ENCODE measurements at places on chromosomes 11 and 22.
A peak's percentile ranks its signal among the peaks of the same experiment; 100 is the strongest.

DNA sequence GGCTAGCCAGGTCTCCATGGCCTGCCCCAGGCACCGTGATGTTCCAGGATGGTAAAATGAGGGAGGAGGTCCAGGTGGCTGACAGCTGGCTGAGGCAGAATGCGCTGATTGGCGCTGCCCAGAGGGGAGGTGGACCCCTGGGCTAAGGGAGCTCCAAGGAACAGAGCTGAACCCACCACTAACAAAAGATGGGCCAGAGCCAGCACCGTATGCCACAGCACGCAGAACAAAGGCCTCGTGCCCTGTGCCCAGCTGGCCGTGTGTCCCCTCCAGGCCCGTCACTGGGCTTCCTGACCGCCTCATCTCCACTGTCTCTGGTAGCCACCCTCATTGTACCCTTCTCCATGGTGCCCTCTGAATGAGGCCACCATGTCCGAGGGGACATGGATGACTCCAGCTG lies 19.6 kb upstream of the PRODH start:
- no peak for DNase-seq

DNA sequence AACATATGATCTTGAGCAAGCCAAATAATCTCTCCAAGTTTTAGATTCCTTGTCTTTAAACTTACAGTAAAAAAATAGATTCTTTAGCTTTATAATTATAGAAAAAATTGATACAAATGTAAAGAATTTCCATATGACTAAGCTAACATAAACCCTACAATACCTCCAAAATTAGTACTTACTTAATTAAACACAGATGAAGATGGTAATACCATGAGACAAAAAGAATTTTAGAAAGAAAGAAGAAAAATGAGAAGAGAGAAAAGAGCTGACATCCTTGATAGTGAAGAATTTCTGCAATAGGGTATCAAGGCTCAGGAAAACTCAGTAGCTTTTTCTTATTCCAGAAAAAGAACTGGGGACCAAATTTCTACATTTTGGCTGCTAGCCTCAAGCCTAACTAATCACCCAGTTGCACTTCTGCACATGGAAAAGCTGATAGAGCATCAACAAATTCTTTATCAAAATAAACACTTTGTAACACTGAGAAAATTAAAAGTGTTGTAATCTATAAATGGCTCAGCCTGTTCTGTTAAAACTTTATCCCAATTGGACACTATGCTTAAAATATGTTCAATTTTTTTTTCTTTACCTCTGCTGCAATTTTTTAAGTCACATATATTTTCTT lies 24.7 kb upstream of the SOX6 start:
- no peak for DNase-seq

- peak; percentile 65 for DNase-seq
Measured at GRCh38 chr11:69101115-69101791, 52.5 kb downstream of the TPCN2 start.

GRCh38 chr11:65321828-65322485 lies 7.3 kb downstream of the CDC42EP2 start:
- DNase-seq, result no peak

- DNase-seq, result peak; percentile 43
Measured at GRCh38 chr11:119699227-119699626, 29.8 kb downstream of the NECTIN1 start.

- no peak for DNase-seq
Measured at GRCh38 chr22:36546932-36547331, 18.0 kb upstream of the EIF3D start.

- DNase-seq, result no peak
Measured at GRCh38 chr11:121715405-121715804, 262.6 kb upstream of the SORL1-AS1 start.

- no peak for DNase-seq
Measured at GRCh38 chr11:82047200-82047599, 686.5 kb downstream of the FAM181B start.

- DNase-seq, result no peak
Measured at GRCh38 chr11:125192717-125193415, 28.3 kb downstream of the PKNOX2 start.

DNA sequence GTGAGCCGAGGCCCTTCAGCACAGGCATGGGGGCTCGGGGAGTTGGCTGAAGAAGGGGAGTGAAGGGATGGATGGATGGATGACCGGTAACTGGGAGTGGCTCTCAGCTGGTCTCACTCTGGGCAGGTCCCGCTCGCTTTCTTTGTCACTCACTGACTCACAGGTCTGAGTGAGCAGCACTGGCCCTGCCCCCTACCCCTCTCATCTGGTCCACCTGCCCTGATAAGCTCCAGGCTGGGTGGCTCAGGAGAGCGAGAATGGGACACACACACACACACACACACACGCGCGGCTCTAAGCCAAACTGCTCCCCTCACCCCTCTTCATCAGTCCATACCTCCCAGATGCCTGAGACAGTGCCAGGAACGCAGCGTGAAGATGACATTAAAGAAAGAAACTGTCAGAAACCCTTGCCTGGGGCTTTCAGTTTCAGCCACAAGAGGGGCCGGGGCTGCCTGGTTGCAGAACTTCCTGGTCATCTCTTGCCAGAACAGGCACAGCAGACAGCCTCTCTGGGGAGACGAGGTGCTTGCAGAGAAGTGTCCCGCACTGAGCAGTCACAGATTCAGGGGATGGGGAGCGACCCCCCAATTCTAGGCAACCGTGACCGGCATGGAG lies 16.5 kb upstream of the SHISAL1 start:
- no peak for DNase-seq

GRCh38 chr22:42284643-42285181 lies 14.3 kb upstream of the TCF20 start:
- DNase-seq, result no peak

- DNase-seq, result no peak
Measured at GRCh38 chr11:41003339-41004282, 455.8 kb downstream of the LRRC4C start.

GRCh38 chr11:34830035-34830434 lies 86.1 kb downstream of the APIP start:
- DNase-seq, result no peak

- DNase-seq, result no peak
Measured at GRCh38 chr22:19543970-19544708, 19.9 kb upstream of the CLDN5 start.

- DNase-seq, result no peak
Measured at GRCh38 chr11:47414685-47415070, 6.3 kb downstream of the SLC39A13 start.

DNA sequence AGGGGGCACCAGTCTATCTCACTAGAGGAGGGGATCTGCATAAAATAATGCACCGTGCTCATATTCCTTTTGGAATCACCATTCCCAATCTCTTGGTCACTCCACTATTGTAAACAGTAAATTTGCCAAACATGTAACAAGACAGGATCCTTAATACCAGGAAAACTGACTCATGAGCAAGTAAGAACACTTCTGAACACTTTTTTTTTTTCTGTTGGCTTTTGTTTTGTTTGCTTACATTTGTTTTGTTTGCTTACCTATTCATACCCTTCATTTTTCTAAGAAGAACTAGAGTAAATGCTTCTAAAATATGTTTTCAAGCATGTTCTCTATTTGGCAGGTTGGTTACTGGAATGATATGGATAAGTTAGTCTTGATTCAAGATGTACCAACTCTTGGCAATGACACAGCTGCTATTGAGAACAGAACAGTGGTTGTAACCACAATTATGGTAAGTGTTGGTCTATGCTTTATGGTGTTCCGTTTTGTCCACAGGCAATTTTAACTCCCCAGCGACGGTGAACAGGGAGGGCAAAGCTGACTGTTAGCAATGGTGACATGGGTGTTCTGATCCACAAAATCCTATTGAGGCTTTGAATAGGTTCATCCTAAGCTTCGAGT lies 111.8 kb downstream of the MSANTD4 start:
- no peak for DNase-seq

DNA sequence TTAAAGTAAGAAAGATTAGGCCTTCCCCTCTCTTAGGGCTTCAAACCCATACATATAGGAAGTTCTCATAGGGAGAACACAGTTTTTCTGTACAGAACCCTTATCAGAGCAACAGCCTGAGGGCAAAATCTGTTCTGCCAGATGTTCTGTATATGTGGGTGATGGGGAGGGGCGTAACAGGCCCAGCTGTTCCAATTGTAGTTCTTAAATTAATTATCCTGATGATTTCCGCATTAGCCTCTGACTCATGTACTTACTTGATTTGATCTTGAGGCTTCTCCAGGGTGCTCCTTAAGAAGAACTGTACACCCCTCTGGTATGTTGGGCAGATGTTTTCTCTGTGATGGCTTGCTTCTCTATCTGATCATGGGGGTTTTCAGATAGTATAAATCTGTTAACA lies 123.1 kb upstream of the C11orf87 start:
- DNase-seq, result no peak

DNA sequence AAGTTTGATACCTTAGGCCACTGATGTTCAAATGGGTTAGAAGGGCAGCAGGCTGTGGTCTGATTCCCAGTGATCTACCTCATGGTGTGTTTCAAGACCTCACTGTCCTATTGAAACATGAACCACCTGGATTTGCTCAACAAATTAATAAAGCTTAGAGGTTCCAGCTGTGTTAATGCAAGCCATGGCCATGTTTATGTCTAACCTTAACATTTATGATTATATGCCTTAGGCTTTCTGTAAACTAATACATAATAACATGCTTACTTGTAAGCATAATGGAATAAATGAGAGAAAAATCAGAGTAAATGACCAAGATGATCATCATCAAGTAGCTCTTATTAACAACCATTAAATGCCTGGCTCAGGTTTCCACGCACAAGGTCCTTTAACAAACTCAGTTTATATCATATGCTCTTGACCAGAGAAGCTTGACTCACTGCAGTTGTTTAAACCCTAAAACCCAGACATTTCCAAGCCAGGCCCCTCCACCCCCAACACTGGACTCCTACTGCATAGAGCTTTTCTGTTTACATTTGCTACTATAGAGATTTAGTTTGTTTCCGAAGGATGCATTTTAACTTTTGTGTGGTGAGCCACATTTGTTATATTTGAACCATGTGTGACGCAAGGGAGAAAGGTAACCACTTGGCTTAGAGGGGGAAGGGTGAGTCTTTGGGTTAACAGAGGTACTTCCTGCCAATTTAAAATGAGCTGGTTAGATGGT lies 43.7 kb downstream of the KREMEN1 start:
- no peak for DNase-seq

DNA sequence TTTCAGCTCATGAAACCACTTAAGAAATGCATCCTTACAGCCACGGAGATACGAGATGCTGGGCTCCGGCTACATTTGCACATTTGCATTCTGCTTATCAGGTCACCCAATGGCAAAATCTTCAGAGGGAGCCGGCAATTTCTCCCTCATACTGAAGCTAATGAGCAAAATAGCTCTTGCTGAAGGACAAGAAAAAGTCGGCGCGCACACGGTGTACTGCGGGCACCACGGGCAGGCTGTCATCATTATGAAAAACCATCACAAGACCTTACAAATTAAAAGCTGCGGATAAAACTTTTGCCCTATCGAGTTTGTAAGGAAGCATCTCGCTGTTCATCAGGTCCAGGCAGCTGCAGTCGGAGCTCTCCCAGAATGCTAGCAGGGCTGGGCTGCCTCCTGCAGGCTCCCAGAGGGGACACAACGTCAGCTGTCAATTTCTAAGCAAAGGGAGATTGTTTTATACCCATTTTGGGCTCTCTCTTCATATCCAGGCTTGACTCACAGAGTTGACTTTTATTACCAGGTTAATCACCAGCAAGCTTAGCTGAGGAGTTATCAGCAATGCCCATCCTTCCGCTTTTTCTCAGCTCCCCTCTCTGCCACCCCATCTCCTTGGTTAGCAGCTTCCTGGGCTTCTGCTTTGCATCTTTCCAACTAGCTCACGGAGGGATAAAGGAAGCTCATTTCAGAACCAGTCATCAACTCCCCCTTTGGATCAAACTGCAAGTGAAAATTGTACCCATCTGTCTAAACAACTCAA lies 375.1 kb downstream of the OPCML start:
- DNase-seq, result peak; percentile 1

- DNase-seq, result no peak
Measured at GRCh38 chr11:62463121-62463542, 44.3 kb downstream of the SCGB1A1 start.

DNA sequence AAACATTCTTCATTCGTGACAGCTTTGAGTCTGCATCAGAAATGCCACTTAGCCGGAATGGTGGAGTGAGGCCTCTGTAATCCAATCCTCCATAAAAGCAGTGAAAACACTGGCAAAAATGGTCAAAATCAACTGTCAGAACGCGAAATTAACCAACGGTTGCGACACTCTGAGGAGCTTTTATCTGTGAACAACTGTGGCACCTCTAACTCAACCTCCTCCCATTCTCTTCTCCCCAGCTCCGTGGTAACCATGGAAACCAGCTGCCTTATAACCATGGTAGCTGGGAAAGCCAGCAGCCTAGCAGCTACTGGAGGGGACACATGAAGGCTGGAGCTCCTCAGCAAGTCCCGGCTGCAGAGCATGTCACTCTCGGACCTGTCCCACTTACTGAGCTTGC lies 20.3 kb downstream of the AP2A2 start:
- no peak for DNase-seq

DNA sequence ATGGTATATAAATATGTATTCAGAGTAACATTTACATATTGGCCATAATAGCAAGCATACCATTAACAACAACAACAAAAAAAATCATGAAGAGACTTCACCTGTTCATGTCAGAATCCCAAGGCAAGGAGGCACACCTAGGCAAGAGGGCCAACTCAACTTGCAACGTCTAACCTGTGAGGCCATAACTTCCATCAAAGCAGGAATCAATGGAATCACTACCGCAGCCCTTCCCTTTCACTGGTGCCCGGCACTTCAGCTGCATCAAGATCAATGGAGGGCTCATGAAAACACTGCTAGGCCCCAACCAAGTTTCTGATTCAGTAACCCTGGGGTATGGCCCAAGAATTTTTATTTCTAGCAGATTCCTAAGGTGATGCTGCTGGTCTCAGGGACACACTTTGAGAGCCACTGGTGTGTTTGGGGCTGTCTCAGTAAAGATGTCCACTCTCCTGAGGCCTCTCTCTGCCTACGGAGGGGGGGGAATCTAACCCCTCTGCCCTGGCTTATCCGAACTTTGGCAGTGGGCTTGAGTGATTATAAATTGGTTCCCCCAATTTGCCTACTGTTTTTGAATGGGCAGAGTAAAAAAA lies 8.0 kb downstream of the ZFTA start:
- DNase-seq, result no peak

DNA sequence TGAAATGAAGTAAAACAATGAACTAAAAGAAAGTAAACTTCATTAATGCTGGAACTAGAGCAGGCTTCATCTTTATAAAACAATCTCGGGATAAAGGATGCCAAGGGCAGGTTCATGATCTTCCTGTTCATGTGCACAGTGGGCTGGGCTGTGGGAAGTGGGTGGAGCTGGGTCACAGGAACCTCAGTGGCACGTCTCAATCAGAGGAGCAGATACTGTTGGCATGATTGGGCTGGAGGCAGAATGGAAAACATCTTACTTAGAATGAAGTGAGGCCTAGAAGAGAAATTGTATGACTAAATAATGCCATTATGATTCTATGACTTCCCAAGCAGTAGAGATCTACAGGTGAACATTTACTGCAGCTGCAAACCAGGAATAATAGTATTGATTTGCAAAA lies 45.4 kb upstream of the CALCB start:
- no peak for DNase-seq

GRCh38 chr11:31449040-31449439 lies 60.4 kb downstream of the IMMP1L start:
- no peak for DNase-seq
